Chondrocyte (in vitro differentiated cells): ENCODE measurements at places on chromosomes 1 and 21. TPM values are rescaled to one million over a fixed set of nuclear protein-coding genes. Genes with fewer than 3 reads are reported as not detected.

GRCh38 chr1:86795316-86795715 is 90.9 kb downstream of the SH3GLB1 start:
- no peak for DNase-seq

- DNase-seq = no peak
These were observed 42.8 kb downstream of the ZZZ3 start for GRCh38 chr1:77639557-77640069.

DNA sequence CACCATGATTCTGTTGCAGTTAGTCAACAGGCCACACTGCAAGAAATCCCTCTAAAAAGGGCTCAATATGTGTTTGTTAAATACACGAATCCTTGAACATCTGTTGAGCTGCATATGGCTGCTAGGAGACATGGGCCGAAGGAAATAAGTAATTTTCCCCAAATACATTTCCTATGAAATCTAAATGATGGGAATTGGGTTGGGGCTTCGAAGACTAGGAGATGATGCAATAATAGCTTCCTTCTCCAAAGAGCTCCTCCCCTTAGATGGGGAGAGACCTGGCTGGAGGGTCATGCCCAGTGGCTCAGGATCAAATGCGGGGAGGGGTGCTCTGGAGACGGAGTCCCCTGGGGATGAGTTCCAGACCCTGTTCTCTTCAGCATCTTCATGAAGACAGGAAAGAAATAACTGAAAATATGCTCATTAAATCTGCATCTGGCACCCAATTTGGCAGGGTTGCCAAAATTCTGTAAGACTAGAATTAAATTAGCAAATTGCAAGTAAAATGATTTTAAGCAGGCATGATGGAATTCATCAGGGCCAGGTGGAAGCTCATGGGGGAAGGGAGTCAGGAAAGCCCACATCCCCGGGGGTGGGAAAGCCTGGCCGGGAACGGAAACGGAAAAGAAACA is 165.0 kb upstream of the EDN2 start:
- DNase-seq = no peak

DNA sequence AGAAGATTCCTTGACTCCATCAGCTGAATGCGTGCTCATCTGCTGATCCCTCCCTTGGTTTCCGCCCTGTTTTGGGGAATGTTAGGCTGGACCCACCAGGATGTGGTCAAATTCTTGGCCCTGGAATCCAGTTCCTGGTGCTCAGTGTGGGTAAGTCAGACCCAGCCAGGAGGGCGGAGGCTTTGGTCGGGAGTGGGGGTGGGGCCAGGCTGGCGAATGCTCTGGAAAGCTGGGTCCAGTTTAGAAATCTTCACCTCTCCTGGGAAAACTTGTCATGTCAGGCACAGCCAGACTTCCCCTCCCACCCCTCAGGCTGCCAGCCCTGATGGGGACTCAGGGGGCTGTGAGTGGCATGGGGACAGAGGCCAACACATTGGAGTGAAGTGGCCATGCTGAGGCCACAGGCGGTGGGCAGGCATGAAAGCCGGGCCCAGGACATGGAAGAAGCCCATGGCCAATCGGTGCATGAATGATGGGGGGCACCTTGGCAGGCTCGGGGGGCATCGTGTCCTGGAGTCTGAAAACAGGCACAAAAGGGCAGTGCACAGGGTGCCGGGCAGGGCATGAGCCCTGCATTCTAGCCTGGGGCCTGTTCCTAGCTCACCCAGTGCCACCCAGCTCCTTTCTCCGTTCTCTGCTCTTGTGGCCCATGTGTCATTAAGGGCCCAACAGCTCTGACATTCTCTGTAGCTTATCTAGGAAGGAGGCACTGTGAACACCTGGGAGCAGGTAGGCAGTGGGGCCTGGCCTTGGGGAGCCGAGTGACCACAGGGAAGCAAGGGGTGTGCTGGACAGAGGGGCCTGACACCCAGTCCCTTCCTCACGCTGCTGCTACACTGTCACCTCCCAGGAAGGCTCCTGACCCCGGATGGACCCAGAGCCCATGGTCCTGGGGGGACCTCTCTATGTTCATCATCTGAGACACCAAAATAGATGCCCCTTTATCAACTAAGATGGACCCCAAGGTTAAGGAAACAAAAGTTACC is 14.6 kb upstream of the PADI1 start:
- DNase-seq = no peak

DNA sequence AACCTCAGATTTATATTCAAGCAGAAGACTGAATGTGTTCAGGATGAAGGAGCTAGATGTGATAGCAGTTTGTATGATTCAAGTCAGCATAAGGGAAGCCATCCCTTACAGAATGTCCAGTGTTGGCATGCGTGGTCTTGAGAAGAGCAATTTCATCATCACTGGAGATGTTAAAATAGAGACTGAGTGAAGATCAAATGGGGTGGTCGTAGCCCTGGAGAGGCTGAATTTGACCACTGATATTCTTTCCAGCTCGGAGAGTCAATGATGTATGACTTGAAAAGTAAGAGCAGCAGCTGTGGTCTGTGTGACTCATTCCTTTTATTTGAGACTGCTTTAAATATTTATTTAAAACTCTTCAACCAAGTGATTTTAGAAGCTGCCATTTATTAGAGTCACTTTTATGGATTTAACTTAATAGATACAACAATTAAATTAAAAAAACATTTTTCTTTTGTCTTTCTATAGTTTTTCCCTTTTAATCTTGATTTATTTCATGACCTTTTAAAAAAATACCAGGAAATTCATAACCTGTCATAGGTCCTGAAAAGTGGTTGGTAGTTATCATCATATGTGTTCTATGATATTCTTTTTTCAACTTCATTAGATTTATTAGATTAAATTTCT is 15.5 kb downstream of the FMN2 start:
- no peak for DNase-seq

DNA sequence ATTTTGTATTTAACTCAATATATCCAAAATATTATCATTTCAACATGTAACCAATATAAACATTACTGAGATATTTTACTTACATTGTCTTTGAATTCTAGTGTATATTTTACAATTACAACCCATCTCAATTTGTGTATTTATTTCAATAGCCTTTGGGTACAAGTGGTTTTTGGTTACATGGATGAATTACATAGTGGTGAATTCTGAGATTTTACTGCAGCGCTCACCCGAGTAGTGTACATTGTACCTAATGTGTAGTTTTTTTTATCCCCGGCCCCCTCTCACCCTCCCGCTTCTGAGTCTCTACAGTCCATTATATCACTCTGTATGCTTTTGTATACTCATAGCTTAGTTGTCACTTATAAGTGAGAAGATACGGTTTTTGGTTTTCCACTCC is 117.0 kb upstream of the GALNT2 start:
- DNase-seq = no peak

DNA sequence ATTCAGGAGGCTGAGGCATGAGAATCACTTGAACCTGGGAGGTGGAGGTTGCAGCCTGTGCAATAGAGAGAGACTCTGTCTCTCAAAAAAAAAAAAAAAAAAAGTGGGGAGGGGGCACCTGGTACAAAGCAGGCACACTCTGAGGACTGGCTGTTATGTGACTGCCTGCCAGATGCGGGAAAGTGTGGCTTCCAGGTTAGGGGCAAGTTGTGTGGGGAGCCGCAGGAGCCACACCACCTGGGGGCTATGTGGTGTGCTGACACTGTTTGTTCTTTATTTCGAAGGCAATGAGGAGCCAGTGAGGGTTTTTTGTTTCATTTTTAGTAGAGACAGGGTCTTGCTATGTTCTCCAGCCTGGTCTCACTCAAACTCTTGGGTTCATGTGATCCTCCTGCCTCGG is 5.7 kb downstream of the THEMIS2 start:
- peak; percentile 22 for DNase-seq

GRCh38 chr1:152394151-152394550 is 19.9 kb downstream of the CRNN start:
- DNase-seq = no peak

GRCh38 chr1:168609741-168610510 is 33.5 kb downstream of the XCL1 start:
- no peak for DNase-seq

GRCh38 chr1:14778898-14779865 is 180.7 kb downstream of the KAZN start:
- no peak for DNase-seq

GRCh38 chr1:246417152-246417812 is 89.8 kb downstream of the SMYD3 start:
- DNase-seq = no peak

- no peak for DNase-seq
These were observed 143.5 kb downstream of the DMRTA2 start for GRCh38 chr1:50279622-50280330.

GRCh38 chr1:76023669-76024435 is 50.7 kb upstream of the ST6GALNAC3 start:
- DNase-seq = no peak

DNA sequence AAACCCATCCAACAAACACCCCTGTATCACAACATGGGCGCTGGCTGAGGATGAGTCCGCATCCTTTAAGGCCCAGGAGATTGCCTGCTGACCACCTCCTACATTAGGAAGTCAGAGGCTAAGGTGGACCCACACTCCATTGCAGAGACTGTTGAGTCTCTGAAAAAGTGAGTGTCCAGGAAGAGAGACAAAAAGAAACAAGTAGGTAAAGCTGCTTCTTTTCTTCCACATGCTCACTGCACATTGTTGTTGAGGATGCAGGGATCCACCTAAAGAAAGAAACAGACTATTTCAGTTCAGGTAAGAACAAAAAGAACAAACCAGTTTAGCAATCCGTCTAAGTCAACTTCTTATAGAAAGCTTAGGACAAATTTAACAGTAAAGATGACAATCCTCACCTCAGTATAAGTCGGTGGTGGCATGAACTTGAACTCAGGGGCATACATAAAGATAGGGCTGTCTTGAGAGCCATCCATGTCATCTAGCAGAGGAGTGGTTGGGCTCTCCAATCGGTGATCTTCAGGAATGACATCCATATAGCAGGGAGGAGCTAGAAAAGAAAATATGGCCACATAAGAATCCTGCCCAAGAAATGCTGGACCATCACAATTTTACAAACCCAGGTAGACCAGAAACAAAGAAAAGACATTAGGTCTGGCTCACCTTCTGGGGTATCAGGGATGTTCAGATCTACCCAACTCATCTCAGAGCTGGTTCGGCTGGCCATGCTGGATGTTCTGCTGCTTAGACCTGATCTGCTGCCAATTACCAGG is 2.6 kb downstream of the TXNIP start:
- no peak for DNase-seq

- DNase-seq = no peak
These were observed 1.7 kb upstream of the PKP1 start for GRCh38 chr1:201281573-201281972.

GRCh38 chr1:88104236-88104635 is 579.8 kb upstream of the PKN2 start:
- DNase-seq = no peak

DNA sequence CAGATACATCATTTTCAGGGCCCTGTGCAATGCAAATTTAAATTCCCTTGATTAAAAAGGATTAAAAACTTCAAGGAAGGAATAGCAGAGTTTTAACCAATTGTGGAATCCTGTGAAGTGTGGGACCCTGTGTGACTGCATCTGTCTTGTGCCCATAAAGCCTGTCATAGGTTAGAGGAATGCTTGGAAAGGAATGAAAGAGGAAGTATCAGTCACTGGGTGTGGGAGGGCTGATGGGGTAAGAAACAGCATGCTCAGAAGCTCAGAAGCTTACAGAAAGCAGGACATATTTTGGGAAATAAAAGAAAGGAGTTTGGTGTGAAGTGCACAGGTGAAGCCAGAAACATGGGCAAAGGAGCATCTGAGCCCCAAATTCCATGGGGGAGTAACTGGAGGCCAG is 150.8 kb upstream of the ETV3 start:
- DNase-seq = no peak

DNA sequence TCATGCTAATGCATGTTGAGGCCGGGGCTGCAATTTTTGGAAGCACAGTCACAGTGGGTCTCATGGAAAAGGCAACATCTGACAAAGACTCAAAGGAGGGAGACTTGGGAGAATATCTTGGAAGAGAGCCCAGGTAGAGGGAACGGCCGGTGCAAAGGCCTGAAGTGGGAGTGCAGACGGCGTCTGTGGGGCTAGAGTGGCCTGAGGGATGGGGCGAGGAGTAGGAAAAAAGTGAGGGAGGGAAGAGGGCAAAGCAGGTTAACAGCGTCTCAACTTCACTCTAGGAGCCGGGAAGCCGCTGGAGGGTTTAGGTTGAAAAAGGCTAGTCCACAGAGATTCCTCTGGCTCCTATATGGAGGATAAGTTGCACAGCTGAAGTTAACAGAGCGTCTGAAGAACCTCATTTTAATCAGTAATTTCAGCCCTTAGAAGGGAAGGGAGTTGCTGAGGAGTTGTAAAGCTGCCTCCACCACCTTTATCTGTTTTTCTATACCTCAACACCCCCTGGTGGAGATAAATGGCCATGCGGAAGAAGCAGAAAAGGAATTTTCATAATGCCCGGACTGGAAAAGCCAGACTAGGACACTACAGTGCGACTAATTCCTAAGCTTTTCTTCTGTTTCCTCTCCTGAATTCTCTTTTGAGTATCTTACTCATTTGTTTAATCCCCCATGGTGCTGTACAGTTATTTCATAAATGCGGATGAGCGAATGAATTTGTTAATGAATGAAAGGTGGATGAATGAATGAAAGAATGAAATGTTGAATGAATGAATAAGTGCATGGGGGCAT is 78.7 kb upstream of the ZNF281 start:
- DNase-seq = no peak

DNA sequence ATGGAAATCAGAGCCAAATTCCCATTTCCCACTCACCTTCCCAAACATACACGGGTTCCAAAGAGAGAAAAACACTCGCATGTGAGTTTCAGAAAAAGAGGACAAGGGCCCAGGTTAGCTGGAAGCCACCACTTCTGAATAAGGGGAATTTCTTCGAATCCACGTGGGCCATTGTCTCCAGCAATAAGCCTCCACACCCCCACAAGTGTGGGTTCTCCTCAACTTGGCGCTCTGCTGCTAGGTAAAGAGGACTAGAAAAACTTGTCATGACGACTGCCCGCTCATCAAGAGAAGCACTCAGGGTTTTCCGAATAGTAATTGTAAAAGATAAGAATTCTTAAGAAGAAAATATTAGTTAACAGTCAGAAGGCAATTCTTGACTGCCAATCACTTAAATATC is 30.6 kb downstream of the PRDM15 start:
- no peak for DNase-seq

GRCh38 chr1:159587461-159587951 is at the start of gene APCS:
Gene APCS, plus strand, starts transcription at chr1:159587826. Its CDS starts 96 bp downstream, at chr1:159587922.
- no peak for DNase-seq

DNA sequence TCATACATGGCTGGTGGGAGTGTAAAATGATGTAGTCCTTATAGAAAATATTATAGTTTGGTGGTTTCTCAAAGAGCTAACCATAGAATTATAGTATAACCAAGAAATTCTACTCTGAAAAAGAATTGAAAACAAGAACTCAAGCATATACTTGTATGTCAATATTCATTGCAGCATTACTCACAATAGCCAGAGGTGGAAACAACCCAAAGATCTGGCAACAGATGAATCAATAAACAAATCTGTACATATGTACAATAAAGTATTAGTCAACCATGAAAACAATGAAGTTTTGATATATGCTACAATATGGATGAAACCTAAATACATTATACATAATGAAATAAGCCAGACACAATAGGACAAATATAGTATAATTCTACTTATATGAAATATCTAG is 29.7 kb downstream of the XCL1 start:
- no peak for DNase-seq

- DNase-seq = no peak
These were observed 84.0 kb downstream of the IGSF21 start for GRCh38 chr1:18191481-18192155.

The PLA2G2C gene
- not detected in 3 replicates for total RNA-seq

The C1QA gene
- total RNA-seq = not detected in 3 replicates

The FOXO6 gene
- total RNA-seq = 1.1 to 3.2 TPM (median 1.7 TPM) in 3 replicates

The TMEM51 gene
- total RNA-seq = 0.82 to 1.9 TPM (median 1.8 TPM) in 3 replicates

The LINGO4 gene
- not detected in 3 replicates for total RNA-seq

The FABP3 gene
- total RNA-seq = 51.8 to 83.8 TPM (median 81.4 TPM) in 3 replicates

The S100A4 gene
- total RNA-seq = 331 to 404 TPM (median 388 TPM) in 3 replicates

The ZNF683 gene
- not detected in 3 replicates for total RNA-seq

The MASP2 gene
- not detected in 3 replicates for total RNA-seq

The KCNJ9 gene
- not detected in 3 replicates for total RNA-seq
